ENCODE measurements at places on chromosomes 2 and 18.

- DNase-seq = no peak
Observed at GRCh38 chr2:150581717-150582472, 94.4 kb upstream of the RND3 start.

DNA sequence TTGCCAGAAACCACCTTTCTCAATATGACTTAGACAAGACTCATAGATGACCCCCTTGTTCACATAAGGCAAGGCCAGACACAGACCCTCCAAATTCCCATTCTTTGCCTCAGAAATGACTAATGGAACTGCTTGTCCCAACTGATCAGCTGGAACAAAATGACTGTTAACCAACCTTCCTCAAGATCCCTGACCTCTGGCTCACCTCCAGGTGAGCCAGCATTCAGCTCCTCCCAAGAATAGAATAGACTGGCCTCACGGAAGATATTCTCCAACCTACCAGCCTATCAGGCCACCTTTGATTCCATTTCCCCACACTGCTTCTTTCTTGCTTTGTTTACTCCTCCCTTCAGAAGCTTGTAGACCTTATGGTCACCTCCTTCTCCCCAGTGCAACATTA, 195.7 kb upstream of the VWC2L start:
- no peak for DNase-seq

GRCh38 chr2:85761512-85761944, 7.7 kb downstream of the ATOH8 start:
- DNase-seq = no peak

- DNase-seq = no peak
Observed at GRCh38 chr2:45904946-45905631, 253.6 kb downstream of the PRKCE start.

DNA sequence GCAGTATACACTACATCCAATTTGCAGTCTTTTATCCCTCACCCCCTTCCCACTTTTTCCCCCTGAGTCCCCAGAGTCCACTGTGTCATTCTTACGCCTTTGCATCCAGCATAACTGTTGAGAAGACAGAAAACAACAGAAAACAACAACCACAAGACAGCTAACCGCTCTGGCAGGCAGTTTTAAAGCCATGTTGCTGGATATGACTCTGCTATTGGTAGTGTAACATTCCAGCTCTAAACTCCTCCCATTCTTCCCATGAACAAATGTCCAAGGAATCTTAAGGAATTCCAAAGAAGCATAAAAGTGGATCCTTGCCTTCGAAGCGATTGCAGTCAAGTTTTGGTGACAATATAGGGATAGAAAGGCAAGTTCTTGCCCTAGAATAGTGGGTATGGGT, 599.1 kb downstream of the NYAP2 start:
- no peak for DNase-seq

DNA sequence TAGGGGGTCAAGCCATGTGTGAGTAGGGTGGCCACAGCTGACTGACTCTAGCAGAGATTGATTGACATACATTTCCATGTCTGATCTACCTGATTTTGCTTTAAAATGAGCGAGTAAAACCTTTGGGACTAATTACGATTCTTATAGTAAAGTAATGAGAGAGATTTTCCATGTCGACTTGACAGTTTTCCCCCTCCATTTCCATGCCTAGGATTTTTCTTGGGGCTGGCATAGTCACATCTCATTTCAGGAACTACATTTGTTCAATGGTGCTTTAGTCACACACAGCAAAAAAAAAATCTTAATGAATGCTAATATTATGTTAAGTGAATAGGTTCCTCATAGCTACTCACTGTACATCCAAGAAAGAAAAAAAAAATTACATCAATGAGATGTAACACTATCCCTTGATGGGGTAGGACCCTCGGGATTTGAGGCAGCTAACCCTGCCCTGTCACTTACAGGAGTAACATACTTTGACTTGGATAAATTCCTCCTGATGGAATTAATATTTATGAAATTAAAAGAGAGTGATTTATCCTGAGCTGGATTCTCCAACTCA, 690.9 kb downstream of the TDRD15 start:
- DNase-seq = no peak

GRCh38 chr2:174280596-174280995, 32.3 kb upstream of the OLA1 start:
- DNase-seq = no peak

GRCh38 chr2:20674974-20675679, 8.2 kb downstream of the GDF7 start:
- DNase-seq = no peak

GRCh38 chr2:25698752-25699151, 25.4 kb upstream of the DTNB start:
- no peak for DNase-seq

DNA sequence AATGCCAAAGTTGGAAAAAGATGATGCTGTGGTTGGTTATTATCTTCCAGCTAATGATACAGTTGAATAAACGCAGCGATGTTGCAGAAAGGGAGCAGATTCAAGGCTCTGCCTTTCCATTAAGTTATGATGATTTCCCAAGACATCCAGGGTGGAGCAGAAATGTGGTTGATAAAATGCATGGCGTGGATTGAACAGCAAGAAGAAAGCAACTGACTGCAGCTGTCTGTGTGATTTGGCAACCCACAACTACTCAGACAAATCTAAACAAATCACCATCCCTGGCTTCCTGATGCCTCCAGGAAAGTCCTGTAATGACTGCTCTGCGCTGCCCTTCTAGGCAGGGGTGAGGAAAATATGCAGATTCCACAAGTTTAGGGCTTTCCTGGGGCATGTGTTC, 166.3 kb downstream of the NRP2 start:
- DNase-seq = no peak

- no peak for DNase-seq
Observed at GRCh38 chr2:237878321-237879057, 19.1 kb downstream of the RAMP1 start.

- DNase-seq = no peak
Observed at GRCh38 chr2:64479259-64480117, 25.5 kb downstream of the LGALSL start.

DNA sequence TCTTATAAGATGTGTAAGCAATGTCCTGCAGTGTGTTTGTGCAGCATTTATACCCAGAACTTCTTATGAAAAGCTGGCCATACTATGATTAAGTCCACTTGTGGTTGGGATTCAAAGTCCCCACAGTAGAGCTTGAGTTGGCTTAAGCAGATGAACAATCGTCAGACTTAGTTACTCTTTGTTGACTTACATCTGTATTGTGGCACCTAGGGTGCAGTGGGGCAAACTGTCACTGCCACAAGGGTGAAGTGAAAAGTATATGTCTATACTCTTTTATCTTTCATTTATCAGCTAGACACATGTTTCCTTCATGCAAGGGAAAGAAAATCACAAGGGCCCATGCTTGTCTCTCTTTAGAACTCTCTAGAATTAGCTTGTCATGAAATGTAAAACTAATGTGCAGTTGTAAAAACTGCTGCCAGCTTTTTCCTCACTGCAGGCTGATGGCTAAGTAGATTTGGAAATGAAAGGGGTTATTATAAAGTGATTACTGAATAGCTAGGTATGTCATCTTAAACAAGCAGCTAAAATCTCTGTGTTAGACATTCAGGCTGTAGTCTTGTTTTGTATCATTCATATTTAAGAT, 474.5 kb downstream of the PTPRM start:
- no peak for DNase-seq

DNA sequence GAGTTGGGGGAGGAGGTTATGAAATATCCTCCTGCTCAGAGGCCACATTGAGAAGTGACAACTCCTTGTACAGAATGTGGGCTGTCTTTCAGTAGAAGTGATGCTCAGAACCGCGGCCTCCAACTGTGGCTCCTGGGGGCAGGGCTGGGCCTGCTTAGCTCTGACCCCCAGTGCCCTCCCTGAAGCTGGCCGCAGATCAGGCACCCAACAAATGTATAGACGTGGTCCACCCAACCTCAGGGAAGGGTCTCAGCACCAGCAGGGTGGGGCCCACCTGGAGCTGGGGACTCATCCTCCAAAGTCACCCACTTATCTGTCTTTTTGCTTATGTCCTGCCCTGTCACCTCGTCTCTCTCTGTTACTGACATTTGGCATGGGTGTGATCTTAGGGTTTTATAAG, 11.1 kb upstream of the BIN1 start:
- DNase-seq = no peak

GRCh38 chr18:45889419-45890064, 64.1 kb downstream of the SIGLEC15 start:
- no peak for DNase-seq

DNA sequence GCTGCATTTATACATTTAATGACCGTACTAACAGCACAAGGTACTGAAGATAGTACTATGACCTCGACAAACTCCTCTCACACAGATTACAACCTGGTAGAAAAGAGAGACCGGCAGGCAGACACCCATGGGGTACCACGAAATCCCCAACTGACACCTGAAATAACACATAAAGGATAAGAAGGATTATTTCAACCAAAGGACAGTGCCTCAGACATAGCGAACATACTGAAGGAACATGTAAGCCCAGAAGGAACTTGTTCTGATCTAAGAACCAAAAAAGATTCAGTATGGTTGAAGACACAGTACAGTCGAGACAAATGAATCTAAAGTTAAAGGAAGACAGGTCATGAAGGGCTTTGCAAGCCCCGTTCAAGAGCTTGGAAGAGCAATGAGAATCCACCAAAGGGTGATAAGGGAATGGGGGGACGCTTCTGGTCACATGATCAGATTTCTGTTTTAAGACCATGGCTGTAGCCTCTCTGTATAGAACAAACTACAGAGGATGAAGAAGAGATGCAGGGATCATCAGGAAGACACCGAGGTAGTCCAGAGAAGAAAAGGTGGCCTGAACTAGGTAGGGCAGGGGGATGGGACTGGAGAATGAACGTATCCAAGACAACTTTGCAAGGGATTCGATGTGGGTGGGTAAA, 902 bp downstream of the MCFD2 start:
- DNase-seq = no peak

All from nucleus accumbens (tissue), 56 donors.